Central memory CD8-positive, alpha-beta T cell (primary cell): ENCODE measurements at places on chromosomes 7 and 10.

DNA sequence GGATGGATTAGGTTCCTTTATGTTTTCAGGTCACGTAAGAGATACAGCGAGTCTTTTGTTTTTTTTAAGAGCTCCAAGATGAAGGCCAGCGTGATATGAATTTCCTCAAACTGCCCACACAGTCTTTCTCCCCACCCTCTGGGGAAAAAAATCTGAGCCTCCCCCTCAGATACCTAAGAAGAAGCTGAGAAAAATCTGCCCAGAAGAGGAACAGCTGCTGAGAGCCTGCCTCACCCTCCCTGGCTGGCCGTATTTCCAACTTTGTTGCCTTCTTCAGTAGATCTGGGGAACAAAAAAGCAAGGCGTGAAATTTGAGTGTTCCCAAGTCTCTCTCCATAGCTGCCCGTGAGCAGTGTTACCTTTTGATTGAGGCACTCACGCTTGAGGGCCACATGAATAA is 208.1 kb downstream of the KIAA1217 start:
- H3K36me3 ChIP-seq = no peaks in the 10 kb centered on the region
- H3K4me3 ChIP-seq = no peak overlapping the region
- H3K27me3 ChIP-seq = no peaks in the 10 kb centered on the region
- no peak for DNase-seq
- no peak overlapping the region for H3K27ac ChIP-seq
- no peaks in the 10 kb centered on the region for H3K4me1 ChIP-seq

DNA sequence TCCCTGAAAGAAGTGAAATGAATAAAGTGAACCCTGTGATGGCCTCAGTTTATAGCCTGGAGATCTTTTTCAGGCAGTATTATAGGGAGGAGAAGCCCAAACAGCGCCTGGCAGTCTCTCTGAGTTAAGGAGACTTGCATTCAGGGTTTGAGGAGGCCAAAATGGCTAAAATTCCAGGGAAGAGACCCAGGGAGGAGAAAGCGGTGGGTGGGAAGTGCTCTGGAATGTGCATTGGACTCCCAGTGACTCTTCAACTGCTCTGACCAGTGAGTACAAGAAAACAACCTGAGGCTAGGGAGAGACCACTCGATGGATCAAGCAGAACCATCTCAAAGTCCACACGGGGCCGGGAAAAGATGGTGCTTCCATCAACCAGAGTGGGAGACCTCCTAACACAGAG is 35.3 kb upstream of the EPHB6 start:
- H3K36me3 ChIP-seq = peaks cover 2% of the 10 kb centered on the region
- no peak overlapping the region for H3K27ac ChIP-seq
- no peaks in the 10 kb centered on the region for H3K4me1 ChIP-seq
- no peak for DNase-seq
- no peak overlapping the region for H3K4me3 ChIP-seq

GRCh38 chr10:77563638-77564270 is 73.9 kb downstream of the KCNMA1 start:
- H3K27me3 ChIP-seq = peaks cover 71% of the 10 kb centered on the region
- H3K4me3 ChIP-seq = no peak overlapping the region
- DNase-seq = no peak
- H3K4me1 ChIP-seq = no peaks in the 10 kb centered on the region
- no peaks in the 10 kb centered on the region for H3K36me3 ChIP-seq

GRCh38 chr7:44077061-44077460 is 5.3 kb downstream of the POLM start:
- no peaks in the 10 kb centered on the region for H3K27me3 ChIP-seq
- no peak overlapping the region for H3K27ac ChIP-seq
- peaks cover 30% of the 10 kb centered on the region for H3K36me3 ChIP-seq
- H3K4me3 ChIP-seq = no peak overlapping the region
- no peak for DNase-seq

GRCh38 chr10:69397972-69398371 is 18.7 kb downstream of the TACR2 start:
- no peak overlapping the region for H3K27ac ChIP-seq
- DNase-seq = no peak
- H3K27me3 ChIP-seq = no peaks in the 10 kb centered on the region
- H3K4me1 ChIP-seq = no peaks in the 10 kb centered on the region
- peaks cover 33% of the 10 kb centered on the region for H3K36me3 ChIP-seq
- no peak overlapping the region for H3K4me3 ChIP-seq

DNA sequence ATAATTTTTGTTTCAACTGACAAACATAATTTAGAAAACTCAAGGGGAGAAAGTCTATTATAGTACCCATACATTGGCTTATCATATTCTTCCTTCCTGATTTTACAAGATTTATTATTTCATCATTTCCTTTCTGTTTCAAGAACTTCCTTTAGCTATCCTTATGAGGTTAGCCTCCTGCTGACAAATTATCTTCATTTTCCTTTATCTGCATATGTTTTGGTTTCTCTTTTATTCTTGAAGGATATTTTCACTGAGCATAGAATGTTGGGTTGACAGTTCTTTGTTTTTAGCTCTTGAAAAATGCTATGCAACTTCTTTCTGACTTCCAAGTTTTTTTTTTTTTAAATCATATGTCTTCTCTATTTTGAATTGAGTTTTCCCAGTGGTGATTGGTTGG is 21.3 kb upstream of the TCERG1L start:
- H3K27me3 ChIP-seq = no peaks in the 10 kb centered on the region
- H3K4me1 ChIP-seq = no peaks in the 10 kb centered on the region
- H3K36me3 ChIP-seq = no peaks in the 10 kb centered on the region
- H3K27ac ChIP-seq = no peak overlapping the region
- DNase-seq = no peak
- no peak overlapping the region for H3K4me3 ChIP-seq

- peaks cover 95% of the 10 kb centered on the region for H3K27me3 ChIP-seq
- peaks cover 4% of the 10 kb centered on the region for H3K36me3 ChIP-seq
- H3K4me1 ChIP-seq = peaks cover 5% of the 10 kb centered on the region
- peak overlapping the region; percentile 51 for H3K27ac ChIP-seq
- DNase-seq = no peak
Measured at GRCh38 chr7:8442814-8443304, 9.4 kb downstream of the NXPH1 start.

GRCh38 chr10:58570307-58570723 is 57.6 kb downstream of the BICC1 start:
- no peak for DNase-seq
- no peak overlapping the region for H3K4me3 ChIP-seq
- H3K27ac ChIP-seq = no peak overlapping the region

- no peak overlapping the region for H3K27ac ChIP-seq
- no peak for DNase-seq
- no peaks in the 10 kb centered on the region for H3K27me3 ChIP-seq
- H3K4me3 ChIP-seq = no peak overlapping the region
Measured at GRCh38 chr10:71860243-71861029, 9.4 kb upstream of the PSAP start.

DNA sequence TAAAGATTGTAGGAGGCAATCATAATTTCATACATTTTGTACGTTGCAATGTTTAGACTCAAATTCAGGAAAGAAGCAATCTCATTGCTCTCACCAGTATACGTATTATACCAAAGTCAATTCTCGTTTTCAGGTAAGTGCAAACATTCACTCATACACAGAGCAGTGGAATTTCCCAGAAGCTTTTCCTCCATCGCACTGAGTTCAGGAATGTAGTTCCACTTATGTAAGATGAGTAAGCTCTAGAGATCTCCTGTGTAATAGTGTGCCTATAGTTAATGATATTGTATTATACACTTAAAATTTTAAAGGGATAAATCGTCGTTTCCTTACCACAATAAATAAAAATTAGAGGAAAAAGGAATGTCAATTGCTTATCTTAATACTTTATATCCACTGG is 470.8 kb upstream of the KCND2 start:
- no peak for DNase-seq
- H3K36me3 ChIP-seq = no peaks in the 10 kb centered on the region
- no peaks in the 10 kb centered on the region for H3K27me3 ChIP-seq
- no peak overlapping the region for H3K4me3 ChIP-seq
- H3K4me1 ChIP-seq = no peaks in the 10 kb centered on the region

DNA sequence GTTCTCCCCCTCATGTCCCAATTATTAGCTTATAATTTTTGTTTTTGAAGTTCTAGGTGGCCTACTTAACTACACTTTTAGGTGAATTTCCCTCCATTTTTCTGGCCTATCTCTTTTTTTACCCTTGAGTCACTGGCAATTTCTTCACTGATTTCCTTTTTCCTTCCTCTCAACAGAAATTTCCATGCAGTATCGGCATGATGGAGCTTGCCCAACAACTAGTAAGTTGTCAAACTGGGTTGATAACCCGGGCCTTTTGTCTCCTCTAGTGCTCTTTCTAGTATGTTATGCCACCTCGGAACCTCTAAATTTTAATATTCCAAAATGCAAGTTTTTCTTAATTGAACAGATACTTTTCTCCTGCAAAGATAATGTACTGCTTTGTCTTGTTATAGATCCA is 147.1 kb downstream of the MLLT10 start:
- H3K27me3 ChIP-seq = no peaks in the 10 kb centered on the region
- peaks cover 14% of the 10 kb centered on the region for H3K36me3 ChIP-seq
- no peak overlapping the region for H3K27ac ChIP-seq

GRCh38 chr7:7190142-7190541 is 7.8 kb downstream of the C1GALT1 start:
- no peak overlapping the region for H3K4me3 ChIP-seq
- no peaks in the 10 kb centered on the region for H3K27me3 ChIP-seq
- peaks cover 30% of the 10 kb centered on the region for H3K4me1 ChIP-seq
- DNase-seq = no peak
- peaks cover 7% of the 10 kb centered on the region for H3K36me3 ChIP-seq

DNA sequence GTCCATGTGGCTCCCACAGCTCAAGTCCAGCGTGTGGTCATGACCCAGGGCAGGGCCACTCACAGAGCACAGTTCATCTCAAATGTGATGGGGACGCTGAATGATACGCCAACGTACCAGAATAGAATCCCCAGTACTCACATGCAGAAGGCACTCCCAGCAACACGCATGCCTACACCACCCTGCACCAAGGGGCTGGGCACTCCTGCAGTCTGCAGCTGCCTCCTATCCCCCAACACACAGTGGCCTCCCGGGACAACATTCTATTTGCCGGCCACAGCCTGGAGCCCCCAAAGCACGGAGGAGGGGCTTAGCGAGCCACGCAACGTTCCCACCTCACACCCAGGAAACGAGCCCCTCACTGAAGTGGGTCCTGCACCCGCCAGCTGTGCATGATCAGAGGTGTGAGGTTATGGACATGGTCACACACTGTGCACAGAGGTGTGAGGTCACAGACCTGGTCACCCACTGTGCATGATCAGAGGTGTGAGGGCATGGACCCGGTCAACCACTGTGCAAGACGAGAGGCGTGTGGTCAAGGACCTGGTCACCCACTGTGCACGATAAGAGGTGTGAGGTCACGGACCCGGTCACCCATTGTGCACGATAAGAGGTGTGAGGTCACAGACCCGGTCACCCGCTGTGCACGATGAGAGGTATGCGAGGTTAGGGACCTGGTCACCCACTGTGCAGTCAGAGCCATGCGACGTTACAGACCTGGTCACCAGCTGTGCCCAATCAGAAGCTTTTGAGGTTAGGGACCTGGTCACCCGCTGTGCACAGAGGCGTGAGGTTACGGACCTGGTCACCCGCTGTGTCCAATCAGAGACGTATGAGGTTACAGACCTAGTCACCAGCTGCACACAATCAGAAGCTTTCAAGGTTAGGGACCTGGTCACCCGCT is 182.8 kb downstream of the DIP2C start:
- H3K27me3 ChIP-seq = peaks cover 61% of the 10 kb centered on the region
- H3K36me3 ChIP-seq = peaks cover 4% of the 10 kb centered on the region
- peaks cover 30% of the 10 kb centered on the region for H3K4me1 ChIP-seq
- no peak for DNase-seq
- no peak overlapping the region for H3K27ac ChIP-seq

- H3K4me3 ChIP-seq = no peak overlapping the region
- H3K27me3 ChIP-seq = no peaks in the 10 kb centered on the region
- DNase-seq = no peak
- peaks cover 55% of the 10 kb centered on the region for H3K4me1 ChIP-seq
Measured at GRCh38 chr7:39987641-39988347, 37.7 kb downstream of the CDK13 start.

GRCh38 chr7:38068461-38068860 is 109.6 kb upstream of the STARD3NL start:
- H3K36me3 ChIP-seq = no peaks in the 10 kb centered on the region
- no peak for DNase-seq
- H3K27me3 ChIP-seq = peaks cover 64% of the 10 kb centered on the region
- no peaks in the 10 kb centered on the region for H3K4me1 ChIP-seq

DNA sequence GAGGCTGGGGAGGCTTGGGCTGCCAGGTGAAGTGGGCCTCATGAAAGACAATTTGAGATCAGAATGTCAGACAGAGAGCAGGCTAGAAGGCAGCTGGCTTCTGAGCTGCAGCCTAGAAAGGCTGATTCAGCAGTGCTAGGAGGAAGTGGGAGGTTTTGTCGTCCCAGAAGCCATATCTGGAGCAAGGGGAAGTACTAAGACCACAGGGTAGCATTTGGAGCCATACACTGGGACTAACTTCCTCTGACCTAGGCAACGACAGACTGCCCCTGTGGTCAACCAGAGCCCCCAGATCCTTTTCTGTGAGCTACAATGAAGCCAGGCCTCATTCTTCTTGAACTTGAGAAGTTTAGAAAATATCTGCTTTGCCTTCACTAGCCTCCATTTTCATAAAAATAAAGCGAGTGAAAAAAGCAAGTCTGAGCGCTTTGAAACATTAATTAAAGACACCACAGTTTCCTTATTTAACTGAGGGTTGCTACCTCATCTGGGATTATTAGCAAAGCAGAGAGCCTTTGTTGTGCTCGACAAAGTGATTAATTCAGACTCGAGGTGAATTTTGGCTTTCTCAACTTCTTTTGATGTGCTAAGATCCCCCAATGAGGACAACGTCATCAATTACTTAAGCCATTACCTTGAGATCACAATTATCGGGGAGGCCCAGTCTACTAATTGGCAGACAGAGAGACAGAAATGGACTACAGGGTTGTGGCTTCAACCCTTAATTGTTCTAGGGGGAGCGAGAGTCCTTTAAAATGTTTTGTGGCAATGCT is 26.6 kb downstream of the TBXAS1 start:
- no peak overlapping the region for H3K4me3 ChIP-seq
- no peak overlapping the region for H3K27ac ChIP-seq
- no peaks in the 10 kb centered on the region for H3K27me3 ChIP-seq
- DNase-seq = no peak
- peaks cover 1% of the 10 kb centered on the region for H3K36me3 ChIP-seq

- peak overlapping the region; percentile 29 for H3K27ac ChIP-seq
- peak; percentile 63 for DNase-seq
- H3K27me3 ChIP-seq = peaks cover 7% of the 10 kb centered on the region
Measured at GRCh38 chr7:8197994-8198698, 63.8 kb downstream of the ICA1 start.

- no peaks in the 10 kb centered on the region for H3K4me1 ChIP-seq
- no peak overlapping the region for H3K4me3 ChIP-seq
- DNase-seq = no peak
- H3K27me3 ChIP-seq = peaks cover 1% of the 10 kb centered on the region
- no peaks in the 10 kb centered on the region for H3K36me3 ChIP-seq
Measured at GRCh38 chr10:113825791-113826190, 28.1 kb downstream of the DCLRE1A start.

- DNase-seq = no peak
- H3K4me3 ChIP-seq = peak overlapping the region; percentile 34
- H3K27ac ChIP-seq = peak overlapping the region; percentile 11
Measured at GRCh38 chr7:142384493-142384922, 126.7 kb upstream of the PRSS58 start.

- H3K4me1 ChIP-seq = peaks cover 29% of the 10 kb centered on the region
- H3K4me3 ChIP-seq = peak overlapping the region; percentile 65
- no peak for DNase-seq
Measured at GRCh38 chr10:11864727-11865126, 41.6 kb downstream of the PROSER2 start.
